ENCODE measurements at places on chromosomes 2 and 18.

GRCh38 chr2:69168950-69169654, 156.1 kb downstream of the ANTXR1 start:
- no peak for DNase-seq

GRCh38 chr18:37666991-37667390, 101.4 kb upstream of the CELF4 start:
- no peak for DNase-seq

DNA sequence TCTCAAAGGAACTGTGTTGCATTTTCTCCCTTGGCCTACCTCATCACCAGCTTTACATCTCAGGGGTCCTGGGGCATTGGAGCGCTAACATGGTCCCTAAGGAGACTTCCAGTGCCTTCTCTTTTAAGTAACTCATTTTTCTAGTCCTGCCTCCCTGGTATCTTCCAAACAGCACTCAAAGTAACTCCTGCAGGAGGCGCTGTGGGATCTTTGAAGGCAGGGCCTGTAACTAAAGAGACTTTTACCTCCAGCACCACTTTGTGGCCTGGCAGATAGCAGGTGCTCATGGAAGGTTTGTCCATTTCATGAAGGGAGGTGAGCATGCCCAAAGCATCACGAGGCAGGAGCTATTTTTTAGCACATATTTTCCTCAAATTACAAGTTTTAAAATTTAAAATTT, 411.0 kb upstream of the GYPC start:
- no peak for DNase-seq

DNA sequence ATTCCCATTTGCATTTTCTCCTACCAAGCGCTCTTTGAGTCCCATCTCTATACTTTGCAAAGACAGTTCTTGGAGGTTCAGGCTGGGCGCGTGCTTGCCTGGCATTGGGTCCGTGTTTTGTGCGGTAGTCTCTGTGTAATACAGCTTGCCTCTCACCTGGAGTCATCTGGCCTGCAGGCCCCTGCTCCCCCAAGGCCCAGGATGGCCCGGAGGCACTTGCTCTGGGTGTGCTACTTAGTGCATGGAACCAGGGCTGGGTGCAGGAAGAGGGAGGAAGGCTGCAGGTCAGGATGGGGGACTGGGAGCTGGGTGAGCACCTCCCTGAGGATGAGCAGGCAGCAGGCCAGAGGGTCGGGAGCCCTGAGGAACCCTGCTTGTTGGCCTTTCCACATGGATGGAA, 220.9 kb downstream of the LDLRAD4 start:
- DNase-seq, result no peak

- no peak for DNase-seq
Measured at GRCh38 chr2:162058973-162059668, 14.9 kb downstream of the DPP4 start.

DNA sequence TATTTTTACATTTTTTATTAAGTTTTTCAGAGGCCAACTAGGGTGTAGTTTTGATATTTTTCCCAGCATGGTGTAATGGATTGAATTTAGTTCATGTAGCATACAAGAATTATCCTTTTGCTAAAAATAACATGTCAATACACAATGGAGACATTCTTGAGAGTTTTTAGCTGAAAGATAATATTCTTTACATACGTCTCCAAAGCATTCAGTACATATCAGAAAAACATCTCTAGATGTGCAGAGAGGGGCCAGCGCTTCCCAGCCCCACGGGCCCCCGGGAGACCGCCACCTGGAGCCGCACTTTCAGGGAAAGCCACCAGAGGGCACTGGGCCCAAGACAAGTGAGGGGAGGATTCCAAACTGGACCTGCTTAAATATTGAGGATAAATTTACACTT, 499.4 kb downstream of the GALR1 start:
- DNase-seq, result no peak

DNA sequence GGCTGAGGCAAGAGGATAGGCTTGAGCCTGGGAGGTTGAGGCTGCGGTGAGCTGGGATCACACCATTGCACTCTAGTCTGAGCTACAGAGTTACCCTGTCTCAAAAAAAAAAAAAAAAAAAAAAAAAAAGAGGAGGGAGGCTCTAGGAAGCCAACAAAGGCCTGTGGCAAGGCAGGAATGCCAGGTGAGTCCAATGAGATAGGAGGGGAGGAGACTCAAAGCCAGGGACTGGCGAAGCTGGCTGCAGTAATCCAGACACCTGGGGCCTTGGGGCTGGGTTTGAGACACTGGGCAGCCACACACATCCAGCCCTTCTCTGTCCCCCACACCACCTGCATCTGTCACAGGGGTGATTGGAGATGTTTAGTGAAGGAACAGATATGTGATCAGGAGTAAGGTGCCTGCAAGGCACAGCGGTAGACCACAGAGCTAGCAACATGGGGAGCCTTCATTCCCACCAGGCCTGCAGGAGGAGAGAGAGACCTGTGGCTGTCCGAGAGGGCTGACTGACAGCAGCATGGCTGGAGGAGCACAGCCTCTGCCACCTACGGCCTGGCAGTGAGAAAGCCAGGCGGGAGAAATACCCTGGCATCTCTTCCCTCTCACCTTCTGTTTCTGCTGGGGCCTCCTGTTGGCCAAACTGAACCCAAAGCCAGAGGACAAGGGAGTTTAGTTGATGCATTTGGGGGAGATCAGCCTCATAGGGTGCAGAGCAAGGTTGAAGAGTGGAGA, 9.5 kb downstream of the CHPF start:
- DNase-seq, result no peak

- DNase-seq, result no peak
Measured at GRCh38 chr2:218895759-218896500, 15.3 kb downstream of the WNT10A start.

DNA sequence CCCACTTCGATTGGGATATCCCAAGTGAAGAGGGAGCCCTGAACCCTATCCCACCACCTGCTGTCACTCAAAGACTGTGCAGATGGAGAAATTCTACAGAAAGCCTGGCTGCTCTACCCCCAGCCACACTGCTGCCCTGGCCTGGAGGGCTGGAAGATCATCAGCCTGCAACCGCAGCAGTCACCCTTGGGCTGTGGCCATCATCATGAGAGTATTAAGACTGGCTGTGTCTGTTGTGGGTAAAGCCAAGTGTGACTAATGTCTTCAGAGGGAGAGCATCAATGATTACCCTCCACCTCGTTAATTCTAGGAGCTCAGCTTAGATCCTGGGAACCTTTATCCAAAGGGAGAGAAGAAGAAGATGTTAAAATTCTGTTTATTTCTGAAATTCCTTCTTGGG, 221.5 kb downstream of the TFCP2L1 start:
- DNase-seq, result no peak

DNA sequence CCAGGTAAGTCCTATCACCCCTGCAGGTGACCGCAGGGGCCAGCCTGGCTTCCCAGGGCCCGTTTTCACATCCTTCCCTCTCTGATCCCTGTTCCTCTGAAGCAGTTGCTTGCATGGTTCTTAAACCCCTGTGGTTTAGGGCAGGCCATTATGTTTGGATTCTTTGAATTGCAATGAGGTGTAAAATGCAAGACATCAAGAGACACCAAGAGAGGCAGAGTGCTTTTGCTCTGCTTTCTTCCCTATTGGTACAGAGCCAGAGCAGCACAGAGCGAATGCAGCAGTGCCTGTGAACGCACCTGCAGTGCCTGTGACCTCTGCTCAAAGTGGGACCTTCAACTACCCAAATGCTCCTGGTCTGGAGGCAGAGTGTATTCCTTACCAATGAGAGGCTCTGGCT, 7.6 kb downstream of the RFX8 start:
- no peak for DNase-seq

- DNase-seq, result no peak
Measured at GRCh38 chr2:136178941-136179601, 61.1 kb upstream of the CXCR4 start.

DNA sequence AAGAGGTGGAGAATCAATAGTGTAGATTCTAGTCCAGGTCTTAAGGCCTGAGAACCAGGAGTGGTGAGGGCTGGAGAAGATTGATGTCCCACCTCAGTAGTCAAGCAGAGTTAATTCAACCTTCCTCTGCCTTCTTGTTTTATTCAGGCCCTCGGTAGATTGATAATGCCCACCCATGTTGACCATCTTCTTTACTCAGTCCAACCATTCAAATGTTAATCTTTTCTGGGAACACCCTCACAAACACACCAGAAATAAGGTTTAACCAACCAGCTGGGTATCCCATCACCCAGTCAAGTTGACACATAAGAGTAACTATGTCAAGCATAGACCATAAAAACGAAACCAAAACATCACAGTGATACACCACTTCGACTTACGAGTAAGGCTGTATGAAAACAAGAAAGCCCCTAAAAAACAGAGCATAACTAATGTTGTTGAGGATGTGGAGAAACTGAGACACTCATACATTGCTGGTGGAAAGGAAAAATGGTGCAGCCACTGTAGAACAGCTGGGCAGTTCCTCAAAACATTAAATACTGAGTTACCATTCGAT, 57.5 kb downstream of the SLC35F5 start:
- no peak for DNase-seq

DNA sequence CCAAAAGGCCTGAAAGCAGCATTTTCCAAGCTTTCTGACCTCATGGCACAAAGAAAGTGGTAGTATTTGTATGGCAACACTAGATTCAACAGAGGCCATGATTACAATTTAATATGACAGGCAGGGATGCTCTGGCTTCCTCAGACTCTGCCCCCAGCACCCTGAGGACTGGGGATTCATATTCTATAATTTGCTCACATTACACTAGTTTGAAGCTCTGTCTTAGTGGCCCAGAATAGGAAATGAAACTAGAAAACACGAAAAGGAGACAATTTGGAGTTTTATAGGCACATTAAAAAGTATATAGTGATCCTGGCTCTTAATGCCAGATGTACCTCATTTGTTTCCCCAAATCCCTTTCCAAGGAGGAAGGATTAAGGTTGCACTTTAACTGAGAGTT, 173.0 kb upstream of the STK17B start:
- no peak for DNase-seq

DNA sequence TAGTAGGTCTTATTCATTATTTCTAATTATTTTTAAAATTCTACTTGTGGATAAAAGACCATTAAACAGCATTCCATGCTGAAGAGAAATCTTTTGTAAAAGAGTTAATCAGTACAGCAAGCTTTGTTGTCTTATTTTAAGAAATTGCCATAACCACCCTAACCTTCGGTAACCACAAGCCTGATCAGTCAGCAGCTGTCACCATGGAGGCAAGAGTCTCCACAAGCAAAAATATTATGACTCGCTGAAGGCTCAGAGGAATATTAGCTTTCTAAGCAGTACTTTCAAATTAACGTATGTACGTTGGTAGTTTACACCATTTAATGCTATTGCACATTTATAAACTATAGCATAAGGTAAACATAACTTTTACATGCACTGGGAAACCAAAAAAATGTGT, 650.5 kb upstream of the LINC00305 start:
- no peak for DNase-seq

DNA sequence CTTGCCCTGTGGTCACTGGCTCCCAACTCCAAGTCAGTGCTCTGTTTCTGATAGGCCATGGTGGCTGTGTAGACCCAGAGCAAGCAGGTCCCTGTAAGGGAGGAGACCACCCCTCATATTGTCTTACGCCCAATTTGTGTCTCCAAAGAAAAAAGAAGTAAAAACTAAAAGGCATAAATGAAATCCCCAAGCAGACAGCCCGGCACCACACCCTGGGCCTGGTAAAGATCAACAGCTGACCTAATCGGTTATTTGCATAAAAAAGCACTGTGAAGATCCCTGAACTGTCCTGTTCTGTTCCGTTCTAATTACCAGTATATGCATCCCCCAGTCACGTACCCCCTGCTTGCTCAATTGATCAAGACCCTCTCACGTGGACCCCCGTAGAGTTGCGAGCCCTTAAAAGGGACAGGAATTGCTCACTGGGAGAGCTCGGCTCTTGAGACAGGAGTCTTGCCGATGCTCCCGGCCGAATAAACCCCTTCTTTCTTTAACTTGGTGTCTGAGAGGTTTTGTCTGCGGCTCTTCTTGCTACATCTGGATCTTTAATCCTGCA, 364.1 kb upstream of the HS6ST1 start:
- DNase-seq, result no peak

DNA sequence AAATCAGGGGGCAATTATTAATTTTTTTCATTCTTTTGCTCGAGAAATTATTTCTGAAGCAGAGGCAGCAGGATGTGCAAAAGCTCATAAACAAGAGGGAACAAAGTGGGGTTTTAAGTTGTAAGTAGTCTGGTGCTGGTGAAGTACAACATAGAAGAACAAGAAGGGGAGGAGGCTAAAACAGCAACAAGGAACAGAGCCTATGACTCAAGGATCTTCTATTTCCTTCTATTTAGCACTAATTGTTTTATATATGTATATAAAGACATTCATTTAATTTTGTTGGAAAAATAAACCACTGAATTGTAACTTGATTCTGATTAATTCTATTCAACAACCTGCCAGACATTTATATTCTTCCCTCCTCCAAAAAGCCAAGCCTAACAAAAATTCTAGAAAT, 35.0 kb downstream of the YES1 start:
- DNase-seq, result no peak

GRCh38 chr18:50816419-50817166, 3.2 kb downstream of the MRO start:
- DNase-seq, result no peak

- DNase-seq, result no peak
Measured at GRCh38 chr2:123912171-123912570, 112.9 kb upstream of the CNTNAP5 start.

- DNase-seq, result no peak
Measured at GRCh38 chr2:23776021-23776420, 150.9 kb downstream of the ATAD2B start.

- no peak for DNase-seq
Measured at GRCh38 chr2:176986487-176986886, 226.1 kb upstream of the HNRNPA3 start.

DNA sequence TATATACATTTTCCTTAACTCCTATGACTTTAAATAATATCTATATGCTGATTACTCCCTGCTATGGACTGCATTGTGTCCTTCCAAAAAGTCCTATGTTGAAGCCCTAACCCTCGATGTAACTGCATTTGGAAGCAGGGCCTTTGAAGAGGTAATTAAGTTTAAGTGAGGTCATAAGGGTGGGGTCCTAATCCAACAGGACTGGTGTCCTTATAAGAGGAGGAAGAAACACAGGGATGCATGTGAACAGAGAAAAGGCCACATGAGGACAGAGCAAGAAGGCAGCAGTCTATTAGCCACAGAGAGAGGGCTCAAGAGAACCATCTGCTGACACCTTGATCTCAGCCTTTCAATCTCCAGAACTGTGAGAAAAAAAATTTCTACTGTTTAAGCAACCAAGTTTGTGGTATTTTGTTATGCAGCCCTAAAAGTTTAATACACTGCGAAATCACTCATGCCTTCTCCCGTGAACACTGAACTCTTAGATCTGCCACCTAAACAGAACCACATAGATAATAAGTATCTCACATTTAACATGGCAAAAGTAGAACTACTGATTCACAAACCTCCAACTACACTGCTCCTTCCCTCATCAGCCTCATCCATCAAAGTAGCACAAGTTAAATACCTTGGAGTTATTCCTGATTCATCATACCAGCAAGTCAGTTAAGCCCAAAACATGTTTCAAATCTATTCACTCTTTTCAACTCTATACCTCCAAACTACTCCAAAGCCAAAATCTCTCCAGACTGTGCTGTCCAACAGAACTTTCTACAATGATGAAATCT, 65.4 kb downstream of the HIBCH start:
- no peak for DNase-seq

DNA sequence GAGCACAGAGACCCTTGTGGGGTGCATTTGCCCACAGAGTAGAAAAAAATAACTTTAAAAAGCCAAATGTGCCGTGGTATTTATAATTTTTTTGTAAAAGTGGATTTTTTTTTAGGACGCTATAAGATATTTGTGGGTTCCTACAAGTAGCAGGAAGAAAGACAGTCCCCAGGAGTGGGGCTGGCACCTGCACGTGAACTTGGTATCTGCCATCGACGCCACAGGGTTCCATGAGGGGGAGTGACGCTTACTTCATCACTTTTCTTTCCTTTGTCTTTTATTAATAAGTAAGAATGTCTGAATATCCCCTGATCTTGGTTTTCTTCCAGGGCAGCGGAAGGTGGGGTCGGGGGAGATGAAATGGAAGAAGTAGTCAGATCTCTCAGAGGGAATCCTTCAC, 207.0 kb downstream of the TWIST2 start:
- no peak for DNase-seq
